ENCODE measurements at places on chromosomes 1 and 21.

- no peak for DNase-seq
Measured at GRCh38 chr1:21280011-21280471, 10.2 kb downstream of the ECE1 start.

DNA sequence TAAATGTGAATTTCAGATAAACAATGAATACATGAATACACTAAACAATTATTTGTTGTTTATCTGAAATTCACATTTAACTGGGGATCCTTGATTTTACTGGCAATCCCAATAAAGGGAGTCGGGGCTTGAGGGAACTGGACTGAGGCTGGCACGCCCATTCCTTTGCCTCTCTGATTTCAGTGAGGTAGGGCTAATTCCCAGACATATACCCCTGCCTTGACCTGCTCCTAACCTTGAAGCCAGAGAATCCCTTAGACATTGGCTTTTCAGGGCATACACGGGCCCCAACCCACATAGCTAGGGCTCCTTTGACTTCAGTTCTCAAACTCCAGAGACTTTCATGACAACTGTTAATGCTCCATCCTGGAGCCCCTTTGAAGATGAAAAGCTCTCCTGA is 10.8 kb upstream of the UTP25 start:
- DNase-seq, result no peak

DNA sequence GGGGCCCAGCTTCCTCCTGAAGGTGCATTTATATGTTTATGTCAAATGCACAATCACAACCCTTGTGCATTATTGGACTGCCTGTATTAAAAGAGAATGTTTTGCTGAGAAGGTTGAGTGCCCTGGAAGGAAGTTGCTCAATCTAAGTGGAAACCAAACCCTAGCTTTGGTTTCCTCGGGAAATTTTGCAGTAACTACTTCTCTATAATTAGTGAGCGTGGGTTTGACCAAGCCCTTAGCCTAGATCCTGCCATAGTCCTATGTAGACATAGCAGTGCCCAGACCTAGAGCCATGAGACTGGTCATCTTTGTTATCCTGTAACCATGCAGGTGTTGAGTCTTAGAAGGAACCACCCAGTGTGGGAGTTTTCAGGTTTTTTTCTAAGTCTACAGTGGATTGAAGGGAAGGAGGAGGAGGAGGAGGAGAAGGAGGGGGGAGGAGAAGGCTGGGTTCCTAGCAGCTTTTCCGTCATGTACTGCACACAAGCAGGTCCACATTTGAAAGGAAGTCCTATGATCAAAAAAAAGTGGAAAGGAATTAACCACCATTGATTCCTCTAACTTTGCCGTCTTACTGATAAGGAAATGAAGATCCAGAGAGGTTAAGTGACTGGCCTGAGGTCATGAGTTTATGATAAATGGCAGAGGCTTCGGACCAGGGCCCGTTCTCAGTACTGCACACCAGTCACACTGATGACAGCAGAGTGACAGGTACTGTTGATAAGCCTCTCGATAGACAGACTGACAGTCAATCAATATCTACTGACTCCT is 72.2 kb upstream of the LYST start:
- no peak for DNase-seq

DNA sequence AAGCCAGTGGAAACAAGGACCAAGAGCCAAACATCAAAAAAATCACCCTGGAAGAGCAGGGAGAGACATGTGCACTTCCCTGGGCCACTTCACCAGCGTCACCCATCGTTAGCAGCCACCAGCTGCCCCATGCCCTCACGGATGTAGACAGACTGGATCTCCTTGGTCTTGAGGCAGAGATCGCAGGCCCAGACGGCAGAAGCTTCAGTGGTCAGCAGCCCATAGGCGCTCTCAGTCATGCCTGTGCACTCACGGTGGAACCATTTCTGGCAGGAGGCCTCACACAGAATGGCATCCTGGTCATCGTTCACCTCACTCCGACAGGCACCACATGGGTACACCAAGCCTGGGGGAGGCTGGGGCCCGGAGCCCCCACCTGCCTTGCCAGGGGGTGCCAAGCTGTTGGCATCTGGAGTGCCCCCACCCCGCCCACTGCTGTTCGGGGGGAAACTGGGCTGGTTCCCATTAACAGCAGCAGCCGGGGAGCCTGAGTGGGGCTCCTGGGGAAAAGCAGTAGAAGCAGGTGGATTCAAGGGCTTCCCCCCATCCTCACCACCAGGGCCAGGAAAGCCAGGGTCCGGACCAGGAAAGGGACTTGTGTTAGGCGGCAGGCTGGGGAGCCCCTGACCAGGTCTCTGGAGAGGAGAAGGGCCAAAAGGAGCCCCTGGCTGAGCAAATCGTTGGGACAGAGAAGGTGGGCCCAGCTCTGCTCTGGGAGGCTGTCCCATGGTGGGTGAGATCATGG is 2.7 kb downstream of the PYGO2 start:
- no peak for DNase-seq

- DNase-seq, result no peak
Measured at GRCh38 chr1:4263699-4264098, 363.6 kb upstream of the C1orf174 start.

DNA sequence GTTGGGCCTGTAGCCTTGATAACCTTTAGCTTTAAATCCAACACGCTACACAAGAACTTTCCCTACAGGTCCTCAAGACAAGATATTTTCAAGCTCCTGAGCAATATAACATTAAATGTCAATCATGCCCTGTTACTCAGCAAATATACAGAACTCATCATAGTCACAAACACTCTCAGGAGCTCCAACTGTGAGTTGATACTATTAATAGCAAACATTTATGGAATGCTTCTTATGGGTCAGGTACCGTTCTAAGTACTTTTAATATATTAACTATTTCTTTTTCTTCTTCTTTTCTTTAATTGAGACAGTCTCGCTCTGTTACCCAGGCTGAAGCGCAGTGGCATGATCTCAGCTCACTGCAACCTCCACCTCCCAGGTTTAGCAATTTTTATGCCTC is 10.1 kb downstream of the EYA3 start:
- no peak for DNase-seq

DNA sequence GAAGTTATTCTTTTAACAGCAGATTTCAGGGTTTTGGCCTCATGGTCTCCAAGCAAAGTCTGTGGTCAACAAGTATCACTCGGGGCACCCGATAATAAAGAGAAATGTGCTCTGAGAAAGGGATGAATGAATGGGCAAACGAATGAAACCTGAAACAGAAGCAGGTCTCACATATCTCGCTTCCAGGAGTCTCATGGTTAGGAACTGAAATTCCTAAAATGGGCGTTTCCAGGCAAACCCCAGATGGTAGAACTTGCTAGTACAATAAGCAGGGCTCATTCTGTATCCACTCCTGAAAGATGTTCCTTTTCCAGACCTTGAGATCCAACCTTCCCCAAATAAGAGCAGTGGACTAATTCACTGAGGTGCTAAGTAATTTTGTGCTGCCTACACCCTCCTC is 87.2 kb downstream of the LAMC2 start:
- no peak for DNase-seq

DNA sequence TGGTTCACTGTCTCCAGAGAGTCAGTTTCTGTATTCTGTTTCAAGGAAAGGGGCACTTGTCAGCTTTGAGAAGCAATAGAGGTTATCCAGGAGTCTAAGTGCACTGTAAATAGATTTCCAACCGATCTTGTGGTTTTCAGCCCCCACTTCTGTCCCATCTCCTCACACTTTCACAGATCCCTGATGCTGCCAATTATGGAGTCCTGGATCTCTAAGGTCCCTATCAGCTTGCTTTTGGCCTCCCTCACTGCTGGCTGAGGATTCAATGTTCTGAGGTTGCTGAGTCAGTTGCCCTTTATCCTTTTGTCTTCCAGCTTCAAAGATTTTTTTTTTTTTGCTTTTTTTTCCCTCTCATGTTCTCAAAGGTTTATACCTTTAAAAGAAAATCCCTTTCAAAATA is 98.4 kb downstream of the DIRAS3 start:
- DNase-seq, result no peak

DNA sequence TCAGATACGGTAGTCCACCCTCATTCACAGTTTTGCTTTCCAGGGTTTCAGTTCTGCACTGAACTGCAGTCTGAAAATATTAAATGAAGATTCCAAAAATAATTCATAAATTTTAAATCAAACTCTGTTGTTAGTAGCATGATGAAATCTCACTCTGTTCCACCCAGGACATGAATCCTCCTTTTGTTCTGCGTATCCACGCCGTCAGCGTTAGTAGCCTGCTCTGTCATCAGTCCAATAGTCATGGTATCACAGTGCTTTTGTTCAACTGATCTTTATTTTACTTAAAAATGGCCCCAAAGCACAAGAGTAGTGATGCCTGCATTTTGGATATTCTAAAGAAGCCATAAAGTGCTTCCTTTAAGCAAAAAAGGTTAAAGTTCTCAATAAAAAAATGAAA is 23.9 kb downstream of the CHD1L start:
- DNase-seq, result no peak

DNA sequence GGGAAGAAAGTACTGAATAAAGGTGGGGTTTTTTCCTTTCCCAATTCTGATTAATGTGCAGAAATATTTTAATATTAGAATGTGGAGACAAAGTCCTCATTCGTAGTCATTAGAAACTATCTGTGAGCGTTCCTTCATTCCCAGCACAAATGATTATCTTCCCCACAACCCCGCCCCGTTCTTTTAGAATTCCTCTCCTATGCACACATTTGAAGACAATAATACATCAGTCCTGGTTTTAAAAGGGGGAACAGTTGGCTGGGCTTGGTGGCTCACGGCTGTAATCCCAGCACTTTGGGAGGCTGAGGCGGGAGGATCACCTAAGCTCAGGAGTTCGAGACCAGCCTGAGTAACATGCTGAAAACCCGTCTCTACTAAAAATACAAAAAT is 876 bp downstream of the ALDH9A1 start:
- no peak for DNase-seq

DNA sequence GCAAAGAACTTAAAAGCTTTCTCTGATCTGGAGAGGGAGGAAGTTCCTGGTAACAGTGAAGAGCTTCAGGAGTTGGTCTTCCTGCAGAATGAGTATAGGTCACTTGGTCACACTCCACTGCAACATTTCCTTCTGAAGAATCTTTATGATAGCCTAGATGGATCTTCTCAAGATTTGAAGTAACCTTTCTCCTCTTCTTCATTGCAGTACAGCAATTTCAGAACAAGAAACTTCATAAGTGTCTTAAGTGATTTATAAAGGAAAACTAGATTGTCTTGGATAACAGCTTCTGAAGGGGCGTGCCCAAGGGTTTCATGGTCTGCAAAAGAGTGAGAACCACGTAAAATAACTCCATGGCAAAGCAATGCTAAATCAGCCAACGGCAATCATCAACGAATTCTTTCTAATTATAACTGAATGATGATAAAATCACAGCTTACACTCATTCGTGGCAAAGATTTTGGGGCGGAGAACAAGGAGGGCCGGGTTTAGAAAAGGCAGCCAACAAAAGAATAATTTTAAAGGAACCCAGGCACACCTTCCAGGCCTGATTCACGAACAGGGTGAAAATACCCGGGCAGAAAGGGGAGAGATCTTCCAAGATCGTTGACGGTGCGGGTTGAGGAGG is 53.9 kb upstream of the ASPM start:
- DNase-seq, result no peak

GRCh38 chr1:45787905-45788304 is 15.5 kb upstream of the MAST2 start:
- no peak for DNase-seq

- DNase-seq, result no peak
Measured at GRCh38 chr1:235972311-235972689, 92.6 kb downstream of the NID1 start.

DNA sequence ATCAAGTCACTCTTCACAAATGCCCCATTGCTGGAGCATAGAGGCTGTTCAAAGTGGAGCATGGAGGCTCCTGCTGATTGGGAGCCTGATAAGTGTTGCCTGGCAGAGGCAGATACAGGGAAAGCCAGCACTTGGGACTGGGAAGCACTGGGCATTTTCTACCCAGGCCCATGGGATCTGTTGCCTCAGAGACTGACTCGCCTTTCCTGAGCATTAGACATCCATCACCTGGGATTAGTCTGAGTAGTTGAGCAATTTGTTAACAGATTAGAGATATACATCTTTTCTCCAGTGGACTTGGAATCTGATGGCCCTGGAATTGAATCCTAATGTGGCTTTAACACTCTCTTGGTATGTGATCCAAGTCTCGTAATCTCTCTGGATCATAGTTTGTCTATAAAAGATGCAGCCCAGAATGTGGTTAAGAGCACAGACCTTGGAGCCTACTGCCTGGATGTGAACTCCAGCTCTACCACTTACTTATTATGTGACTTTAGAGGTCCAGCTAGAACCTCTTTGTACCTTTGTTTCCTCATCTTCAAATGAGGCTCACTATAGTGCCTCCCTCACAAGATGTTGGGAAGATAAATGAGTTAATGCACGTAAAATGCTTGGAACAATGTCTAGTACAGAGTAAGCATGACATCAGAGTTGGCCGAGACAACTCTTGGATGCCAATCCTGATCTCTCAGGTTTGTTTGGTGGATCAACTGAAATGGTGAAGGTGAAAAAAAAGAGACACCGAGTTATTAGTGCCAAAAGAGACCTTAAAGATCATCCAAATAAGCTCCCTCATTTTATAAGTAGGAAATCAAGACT is 38.3 kb upstream of the NRDC start:
- no peak for DNase-seq
